ENCODE measurements at places on chromosomes 1 and 21.

DNA sequence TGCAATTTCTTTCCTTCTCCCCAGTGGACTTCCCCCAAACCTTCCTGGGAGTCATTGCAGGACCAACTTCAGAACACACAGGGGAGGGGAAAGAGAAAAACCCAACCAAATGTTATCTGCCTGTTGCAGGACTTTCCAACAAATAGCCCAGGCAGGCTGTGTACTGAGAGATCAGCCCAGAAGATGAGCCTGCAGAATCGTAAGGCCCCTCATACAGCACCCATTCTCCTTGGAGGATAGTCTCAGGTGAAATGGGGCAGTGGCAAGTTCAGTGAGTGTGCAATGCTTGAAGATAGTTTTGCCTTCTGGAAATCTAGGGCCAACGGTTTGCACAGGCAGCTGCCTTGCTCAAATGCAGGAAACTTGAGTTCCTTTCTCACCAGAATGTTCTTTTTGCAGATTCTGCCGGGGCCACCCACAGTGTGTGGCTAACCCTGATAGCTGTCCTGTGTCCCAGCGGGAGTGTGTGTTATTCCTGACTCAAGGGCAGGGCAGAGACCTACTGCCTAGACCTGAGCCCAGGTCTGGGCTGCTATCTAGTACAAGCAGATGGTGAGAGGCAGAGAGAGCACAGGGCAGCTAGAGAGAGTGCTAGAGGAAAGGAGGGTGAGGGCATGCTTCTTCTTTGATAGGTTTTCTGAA, 48.8 kb downstream of the GADD45A start:
- DNase-seq, result no peak

DNA sequence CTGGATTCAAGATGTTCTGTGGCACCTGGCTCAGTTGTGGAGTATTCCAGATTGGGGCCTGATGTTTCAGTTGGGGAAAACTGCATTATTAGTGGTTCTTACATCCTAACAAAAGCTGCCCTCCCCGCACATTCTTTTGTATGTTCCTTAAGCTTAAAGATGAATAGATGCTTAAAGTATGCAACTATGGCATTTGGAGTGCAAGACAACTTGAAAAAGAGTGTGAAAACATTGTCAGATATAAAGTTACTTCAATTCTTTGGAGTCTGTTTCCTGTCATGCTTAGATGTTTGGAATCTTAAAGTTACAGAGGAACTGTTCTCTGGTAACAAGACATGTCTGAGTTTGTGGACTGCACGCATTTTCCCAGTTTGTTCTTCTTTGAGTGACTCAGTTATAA, 7.2 kb downstream of the FPGT start:
- DNase-seq, result no peak

DNA sequence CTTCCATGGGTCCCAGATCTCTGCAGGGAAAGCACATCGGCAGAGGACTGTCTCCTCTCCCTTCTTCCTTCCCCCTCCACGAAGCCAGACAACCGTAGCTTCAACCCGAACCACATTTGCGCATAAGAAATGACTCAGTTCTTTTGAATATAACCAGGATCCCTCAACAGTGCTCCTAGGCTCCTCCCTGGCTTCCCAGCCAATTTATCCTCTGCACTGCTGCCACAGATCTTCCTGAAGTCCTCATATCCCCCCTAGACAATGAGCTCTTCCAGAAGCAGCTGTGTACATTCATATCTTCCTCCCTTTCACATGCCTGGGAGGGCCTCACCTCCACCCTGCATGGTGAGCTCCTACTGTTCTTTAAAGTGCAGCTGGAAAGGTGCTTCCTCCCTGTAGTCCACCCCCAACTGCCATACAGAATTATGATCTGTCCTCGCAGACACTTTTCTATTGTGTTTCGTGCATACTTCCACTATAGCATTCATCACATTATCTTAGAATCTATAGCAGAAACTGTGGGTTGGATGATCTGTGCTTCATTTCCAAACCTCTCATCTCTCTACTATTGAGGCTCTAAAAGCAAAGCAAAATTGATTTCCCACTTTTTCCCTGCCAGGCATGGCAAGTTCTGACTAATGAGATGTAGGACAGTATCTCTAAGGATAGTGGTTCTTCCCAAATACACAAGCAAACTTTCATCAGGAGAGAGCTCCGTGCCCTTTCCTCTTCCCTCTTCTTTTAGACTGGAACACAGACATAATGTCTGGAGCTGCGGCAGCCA, 179.3 kb upstream of the HMGB4 start:
- no peak for DNase-seq

- DNase-seq, result no peak
These were observed 257.1 kb downstream of the KCTD3 start for GRCh38 chr1:215824245-215824644.

DNA sequence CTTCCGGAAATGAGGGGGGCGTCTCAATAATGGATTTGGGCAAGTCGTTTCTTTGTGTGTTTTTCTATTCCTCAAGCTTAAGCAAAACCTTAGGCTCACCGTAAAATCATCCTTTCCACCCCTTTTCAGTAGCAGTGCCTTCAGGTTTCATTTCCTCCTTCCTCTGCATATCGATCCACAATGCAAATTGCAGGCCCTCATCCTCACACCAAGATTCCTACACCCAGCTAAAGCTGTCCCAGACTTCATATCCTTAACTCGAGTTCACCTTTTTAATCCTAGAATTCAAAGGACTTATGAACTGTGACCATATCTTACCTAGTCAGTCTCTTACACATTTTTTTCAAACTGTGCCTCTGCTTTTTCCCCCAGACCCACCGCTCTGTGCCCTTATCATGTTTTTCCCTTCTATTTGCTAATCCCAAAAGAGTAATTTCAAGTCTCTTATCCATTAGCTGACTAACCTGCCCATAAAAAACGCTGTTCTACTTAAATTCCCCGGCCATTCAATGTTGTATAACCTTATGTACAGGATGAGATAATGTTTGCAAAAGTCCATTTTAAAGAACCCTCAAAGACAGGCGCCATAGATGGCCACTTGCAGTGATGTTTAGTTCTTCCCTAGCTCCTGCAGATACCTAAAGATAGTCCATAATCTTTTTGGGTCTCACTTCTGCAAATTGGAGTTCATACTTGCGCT, 1.5 kb downstream of the AKIRIN1 start:
- no peak for DNase-seq

GRCh38 chr1:217574265-217574949, 56.5 kb downstream of the GPATCH2 start:
- DNase-seq, result no peak

DNA sequence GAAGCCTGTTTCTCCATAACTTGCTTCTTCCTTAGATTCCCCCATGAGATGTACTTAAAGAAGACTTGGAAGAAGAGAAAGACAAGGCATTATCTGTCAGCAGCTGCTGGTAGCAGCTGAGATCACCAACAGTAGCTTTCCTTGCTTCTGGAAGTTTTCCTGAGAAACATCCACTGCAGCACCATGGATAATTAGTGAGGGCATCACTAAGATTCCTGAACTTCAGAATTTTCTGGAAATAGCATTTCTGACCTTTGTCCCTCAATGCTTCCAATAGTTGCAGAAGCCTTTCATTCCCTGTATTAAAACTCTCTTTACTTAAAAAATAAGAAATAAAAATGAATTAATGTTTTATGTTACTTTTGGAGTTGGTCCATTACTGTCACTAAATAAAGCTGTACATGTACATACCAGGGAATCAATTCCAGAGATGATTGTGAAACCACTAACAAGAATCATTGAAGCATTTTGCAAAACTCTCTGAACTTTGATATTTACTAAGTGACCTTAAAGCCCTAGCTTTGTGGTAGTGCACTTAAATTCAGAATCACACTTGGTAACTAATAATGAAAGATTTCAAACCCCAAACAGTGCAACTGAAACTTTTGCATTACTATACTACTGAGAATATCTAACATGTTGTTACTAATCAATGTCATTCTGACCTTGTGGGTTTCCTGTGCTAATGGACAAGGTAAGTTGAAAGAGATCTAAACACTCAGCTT, at the start of gene CFHR4:
CFHR4 (plus strand) TSS at position 538 of the 725 bp plus-strand sequence; CDS start at position 637, 99 bp downstream.
- no peak for DNase-seq

DNA sequence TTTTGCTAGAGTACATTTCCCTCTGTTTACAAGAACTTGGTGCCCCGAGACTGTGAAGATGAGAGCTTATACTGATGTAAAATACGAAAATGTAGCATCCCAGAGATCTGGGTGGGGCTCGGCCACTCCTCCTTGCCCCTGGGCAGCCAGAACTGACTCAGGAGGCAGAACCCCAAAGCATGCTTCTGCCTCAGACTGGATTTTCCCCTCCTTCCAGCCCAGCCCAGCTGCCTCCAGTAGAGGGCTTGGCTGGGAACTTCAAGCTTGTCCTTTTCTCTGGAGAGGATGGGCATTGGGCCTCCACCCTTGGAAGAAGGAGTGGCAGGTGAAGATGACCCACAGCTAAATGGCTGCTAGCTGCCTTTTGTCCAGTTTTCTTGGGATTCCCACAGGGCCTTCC, 24.3 kb upstream of the BTG2 start:
- no peak for DNase-seq

- DNase-seq, result no peak
These were observed 325.8 kb upstream of the NR5A2 start for GRCh38 chr1:199701726-199702125.

DNA sequence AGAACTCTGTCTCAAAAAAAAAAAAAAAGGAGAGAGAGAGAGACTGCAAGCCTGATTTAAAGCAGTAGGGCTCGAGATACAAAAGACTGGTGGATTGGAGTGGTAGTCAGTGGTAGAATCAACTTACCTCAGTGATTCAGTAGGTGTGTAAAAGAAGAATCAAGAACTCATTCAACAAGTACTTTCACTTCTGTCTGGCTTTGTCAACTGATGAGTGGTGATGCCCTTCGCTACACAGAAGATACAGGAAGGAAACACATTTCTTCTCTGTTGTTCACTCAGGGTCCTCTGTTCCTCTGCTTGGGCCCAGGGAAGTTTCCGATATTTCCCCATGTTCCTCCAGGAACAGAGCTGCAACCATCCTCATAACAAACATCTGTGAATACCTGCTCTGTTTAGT, 68.6 kb upstream of the COG2 start:
- no peak for DNase-seq

- DNase-seq, result no peak
These were observed at the start of gene LCE3A for GRCh38 chr1:152622803-152623202. Gene LCE3A (minus strand): TSS chr1:152623103. CDS start chr1:152623103, 0 bp downstream.

DNA sequence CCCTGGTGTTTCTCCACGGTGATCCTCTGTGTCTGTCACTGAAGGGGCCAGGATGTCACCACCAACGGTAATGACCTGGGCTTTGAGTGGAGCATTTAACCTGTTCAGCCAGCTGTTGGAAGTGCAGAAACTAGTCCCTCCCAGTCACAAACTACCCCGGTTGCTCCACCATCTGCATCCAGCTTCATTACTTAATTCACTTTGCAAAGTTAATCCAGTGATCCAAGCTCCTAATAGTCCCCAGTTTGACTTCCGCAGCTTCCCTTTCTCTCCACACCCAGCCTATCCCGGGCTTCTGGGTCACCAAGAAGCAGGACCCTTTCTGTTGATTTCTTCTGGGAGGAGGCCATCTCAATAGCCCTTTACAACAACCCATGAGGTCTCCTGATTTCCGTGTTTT, 63.5 kb downstream of the MDM4 start:
- no peak for DNase-seq

DNA sequence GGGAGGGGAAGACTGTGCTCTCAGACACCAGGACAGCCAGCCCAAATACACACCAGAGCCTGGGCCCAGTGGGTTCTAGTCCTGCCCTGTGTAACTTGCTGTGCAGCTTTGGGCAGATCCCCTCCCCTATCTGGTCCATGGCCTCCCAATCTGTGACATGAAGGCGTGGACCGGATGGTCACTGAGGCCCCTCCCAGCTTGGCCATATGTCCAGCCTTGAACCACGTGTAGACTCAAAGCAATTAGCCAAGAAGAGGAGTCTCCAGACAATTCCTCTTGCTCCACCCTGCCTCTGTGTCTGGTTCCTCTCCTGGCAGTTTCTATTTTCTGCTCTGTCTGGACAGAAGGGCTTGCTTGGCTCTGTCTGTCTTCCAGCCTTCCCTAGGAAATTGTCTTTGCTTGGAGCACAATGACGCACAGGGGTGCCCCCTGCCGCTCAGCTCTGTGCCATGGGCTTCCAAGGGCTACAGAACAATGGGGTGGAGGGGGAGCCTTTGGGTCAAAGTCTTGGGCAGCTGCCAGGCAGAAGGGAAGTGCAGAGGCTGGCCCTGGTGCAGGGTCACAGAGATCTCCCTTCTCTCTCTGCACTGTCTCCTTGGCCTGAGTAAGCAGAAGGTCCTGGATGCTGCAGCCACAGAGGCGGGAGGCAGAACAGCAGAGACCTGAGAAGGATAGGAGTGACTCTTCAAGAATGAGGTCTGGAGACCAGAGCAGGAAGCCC, 66.1 kb downstream of the TENT5C start:
- DNase-seq, result peak; percentile 31

DNA sequence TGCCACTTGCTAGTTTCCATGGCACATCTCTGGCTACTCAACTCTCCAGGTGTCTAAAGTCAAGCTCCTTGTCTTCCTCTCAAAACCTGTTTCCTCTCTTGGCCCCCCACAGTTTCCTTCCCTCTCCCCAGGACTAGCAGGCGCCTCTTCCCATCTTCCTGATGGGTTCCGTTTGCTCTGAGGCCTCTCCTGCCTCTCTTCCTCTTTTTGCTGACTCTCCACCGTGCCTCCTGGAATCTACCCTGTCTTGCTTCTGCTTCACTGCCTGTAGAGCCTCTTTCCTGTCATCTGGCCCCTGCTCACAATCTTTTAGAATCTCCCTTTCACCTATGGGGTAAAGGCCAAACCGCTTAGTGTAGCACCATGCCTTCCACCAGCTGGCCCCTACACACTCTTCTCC, 21.8 kb upstream of the LHX4 start:
- no peak for DNase-seq

GRCh38 chr1:155294520-155295182, 6.6 kb downstream of the PKLR start:
- DNase-seq, result no peak

GRCh38 chr1:55535724-55536544, 320.8 kb upstream of the USP24 start:
- no peak for DNase-seq

- no peak for DNase-seq
These were observed 4.5 kb upstream of the FOXO6 start for GRCh38 chr1:41356752-41357151.

DNA sequence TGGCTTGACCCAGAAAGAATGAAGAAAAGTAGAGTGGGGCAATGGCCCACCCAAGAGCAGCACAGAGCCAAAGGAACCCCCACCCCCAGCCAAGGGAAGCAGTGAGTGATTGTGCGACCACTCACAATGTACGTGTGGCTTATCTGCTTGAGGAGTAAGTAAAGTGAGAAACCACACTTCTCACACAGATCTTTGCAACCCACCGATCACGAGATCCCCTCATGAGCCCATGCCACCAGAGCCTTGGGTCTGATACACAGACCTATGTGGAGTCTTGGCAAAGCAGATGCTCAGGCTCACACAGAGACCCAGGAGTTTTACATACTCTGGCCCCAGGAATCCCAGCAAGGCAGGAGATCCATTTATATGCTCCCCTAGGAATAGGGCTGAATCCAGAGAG, 14.0 kb upstream of the SLC9C2 start:
- no peak for DNase-seq
